ENCODE measurements at places on chromosomes 6 and 20. TPM values are rescaled to one million over a fixed set of nuclear protein-coding genes. Genes with fewer than 3 reads are reported as not detected.

MATN4 gene
- 0.33 TPM for polyA plus RNA-seq

- DNase-seq = no peak
Measured at GRCh38 chr20:13141546-13141945, 79.5 kb upstream of the ISM1 start.

CGA gene
- polyA plus RNA-seq = 0.53 TPM

DNA sequence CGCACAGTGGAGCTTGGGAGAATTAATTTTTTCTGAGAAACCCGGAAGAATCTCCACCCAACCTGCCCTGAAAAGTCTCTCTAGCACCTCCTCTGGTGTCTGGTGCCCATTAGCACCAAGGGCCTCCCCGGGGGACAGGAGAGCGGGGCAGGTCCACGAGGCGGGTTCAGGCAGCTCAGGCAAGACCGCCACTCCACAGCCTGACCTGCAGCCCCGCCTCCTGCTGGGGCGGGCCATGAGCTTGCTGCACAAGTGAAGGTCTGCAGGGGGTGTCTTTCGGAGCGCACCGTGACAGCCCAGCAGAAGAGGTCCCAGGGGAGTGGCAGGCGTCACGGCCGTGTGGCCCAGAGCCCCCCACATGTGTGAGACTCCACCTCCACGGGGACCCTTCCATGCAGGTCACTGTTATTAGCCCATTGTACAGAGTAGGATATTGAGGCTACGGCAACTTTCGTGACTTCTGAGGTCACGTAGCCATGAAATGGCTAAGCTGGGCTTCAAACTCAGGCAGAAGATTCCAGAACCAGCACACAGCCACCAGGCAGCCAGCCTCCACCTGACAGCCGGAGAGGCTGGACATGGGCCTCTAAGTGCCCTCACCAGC is 63.9 kb upstream of the SLCO4A1 start:
- no peak for DNase-seq

DNA sequence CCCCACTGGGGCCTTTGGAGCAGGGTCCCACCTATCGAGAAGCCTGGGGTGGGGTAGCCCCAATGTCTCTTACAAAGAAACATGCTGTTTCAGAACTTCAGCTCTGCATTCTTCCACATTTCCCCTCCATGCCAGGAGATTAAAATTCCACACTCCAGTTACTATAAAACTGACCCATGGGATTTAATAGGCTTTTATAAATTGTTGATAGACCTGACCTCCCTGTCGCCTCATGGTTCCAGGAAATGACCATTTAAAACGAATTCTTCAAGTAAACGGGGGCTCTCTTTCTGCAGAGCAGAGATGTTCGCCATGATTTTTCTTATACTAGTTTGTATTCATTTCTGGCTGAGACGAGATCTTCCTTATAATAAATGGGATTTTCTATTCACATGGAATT is 19.3 kb downstream of the RIN2 start:
- DNase-seq = no peak

TBXT gene
- polyA plus RNA-seq = 0.07 TPM

THBS2 gene
- polyA plus RNA-seq = 9.0 TPM

DNA sequence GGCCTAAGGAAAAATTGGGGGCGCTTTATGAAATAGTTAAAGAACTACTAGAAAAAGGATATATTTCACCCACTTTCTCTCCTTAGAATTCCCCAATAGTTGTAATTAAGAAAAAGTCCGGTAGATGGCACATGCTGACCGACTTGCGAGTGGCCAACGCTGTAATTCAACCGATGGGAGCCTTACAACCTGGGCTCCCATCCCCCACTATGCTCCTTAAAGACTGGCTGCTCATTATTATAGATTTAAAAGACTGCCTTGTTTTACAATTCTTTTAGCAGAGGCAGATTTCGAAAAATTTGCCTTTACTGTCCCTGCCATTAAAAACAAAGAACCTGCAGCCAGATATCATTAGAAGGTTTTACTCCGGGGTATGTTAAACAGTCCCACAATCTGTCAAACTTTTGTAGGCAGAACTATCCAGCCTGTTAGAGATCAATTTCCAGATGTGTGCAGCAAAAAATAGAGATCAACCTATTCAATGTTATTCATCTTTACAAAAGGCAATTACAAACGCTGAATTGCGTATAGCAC is 58.5 kb upstream of the PRSS16 start:
- DNase-seq = peak; percentile 81

DNA sequence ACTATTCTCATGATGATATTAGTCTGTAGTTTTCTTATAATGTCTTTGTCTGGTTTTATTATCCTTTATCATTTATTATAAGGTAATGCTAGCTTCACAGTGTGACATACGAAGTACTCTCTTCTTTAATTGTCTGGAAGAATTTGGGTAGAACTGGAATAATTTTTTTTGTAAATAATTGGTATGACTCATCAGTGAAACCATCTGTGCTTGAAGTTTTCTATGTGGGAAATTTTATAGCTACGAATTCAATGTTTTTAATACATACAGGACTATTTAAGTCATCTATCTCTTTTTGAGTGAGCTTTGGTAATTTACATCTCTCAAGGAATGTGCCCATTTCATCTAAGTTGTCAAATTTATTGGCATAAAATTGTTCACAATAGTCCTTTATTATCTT is 86.3 kb downstream of the SOD2 start:
- DNase-seq = no peak

GRCh38 chr6:17470938-17471327 is 77.5 kb downstream of the CAP2 start:
- no peak for DNase-seq

SPATA2 gene
- 8.8 TPM for polyA plus RNA-seq

- no peak for DNase-seq
Measured at GRCh38 chr20:21523895-21524294, 10.0 kb upstream of the NKX2-2 start.

ZC3H12D gene
- polyA plus RNA-seq = 0.32 TPM

DNA sequence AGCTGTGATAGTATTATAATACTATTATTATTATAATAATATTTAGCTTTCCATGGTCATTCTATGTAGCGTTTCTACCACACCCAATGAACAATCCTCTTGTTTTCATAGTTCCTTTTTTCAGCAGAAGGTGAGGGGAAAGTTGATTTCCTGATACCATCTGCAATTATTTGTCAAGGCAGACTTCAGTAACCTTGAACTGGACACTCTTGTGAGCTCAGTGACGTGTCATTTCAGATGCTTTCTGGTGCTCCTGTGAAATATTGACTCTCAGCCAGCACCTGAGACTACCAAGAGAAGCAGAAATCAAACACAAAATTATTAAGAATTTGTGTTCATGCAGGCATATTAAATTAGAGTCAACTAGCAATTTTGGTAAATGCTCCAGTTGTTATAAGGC is 46.0 kb upstream of the PROKR2 start:
- DNase-seq = no peak

DNA sequence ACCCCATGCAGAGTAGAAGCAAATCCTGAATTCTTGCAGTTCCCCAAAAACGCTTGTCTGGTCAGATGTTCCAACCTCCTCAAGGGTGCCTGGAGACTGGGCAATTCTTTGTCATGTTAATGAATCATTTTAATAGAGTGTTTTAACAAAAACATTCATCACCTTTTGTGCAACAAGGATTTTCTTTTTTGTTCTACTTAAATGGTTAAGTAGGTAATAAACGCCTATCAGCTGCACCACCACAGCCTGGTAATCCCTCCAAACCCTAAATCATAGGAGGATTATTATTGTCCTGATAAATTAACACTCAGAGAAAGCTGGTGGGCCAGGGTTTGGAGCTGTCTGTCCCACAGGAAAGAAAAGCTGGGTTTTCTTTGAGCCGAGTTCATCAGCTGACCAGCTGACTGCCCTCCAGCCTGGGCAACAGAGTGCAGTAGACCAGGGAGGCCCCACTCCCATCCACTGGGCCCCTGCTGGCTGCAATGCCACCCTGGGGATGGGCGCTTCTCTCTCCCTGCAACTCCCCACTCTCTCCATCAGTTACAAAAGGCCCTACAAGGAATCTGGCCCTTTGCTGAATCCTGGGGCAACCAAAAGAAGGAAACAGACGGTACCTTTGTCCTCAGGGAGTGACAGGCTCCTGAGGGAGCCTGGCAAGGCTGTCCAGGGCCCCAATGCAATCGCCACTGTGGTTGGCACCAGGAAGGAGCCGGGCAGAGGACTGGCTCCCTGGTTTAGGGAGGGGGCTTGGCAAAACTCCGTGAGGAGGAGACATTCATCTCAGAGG is 23.1 kb upstream of the BMP7 start:
- no peak for DNase-seq

AKAP7 gene
- polyA plus RNA-seq = 9.8 TPM

KIF25 gene
- polyA plus RNA-seq = 0.47 TPM

DNA sequence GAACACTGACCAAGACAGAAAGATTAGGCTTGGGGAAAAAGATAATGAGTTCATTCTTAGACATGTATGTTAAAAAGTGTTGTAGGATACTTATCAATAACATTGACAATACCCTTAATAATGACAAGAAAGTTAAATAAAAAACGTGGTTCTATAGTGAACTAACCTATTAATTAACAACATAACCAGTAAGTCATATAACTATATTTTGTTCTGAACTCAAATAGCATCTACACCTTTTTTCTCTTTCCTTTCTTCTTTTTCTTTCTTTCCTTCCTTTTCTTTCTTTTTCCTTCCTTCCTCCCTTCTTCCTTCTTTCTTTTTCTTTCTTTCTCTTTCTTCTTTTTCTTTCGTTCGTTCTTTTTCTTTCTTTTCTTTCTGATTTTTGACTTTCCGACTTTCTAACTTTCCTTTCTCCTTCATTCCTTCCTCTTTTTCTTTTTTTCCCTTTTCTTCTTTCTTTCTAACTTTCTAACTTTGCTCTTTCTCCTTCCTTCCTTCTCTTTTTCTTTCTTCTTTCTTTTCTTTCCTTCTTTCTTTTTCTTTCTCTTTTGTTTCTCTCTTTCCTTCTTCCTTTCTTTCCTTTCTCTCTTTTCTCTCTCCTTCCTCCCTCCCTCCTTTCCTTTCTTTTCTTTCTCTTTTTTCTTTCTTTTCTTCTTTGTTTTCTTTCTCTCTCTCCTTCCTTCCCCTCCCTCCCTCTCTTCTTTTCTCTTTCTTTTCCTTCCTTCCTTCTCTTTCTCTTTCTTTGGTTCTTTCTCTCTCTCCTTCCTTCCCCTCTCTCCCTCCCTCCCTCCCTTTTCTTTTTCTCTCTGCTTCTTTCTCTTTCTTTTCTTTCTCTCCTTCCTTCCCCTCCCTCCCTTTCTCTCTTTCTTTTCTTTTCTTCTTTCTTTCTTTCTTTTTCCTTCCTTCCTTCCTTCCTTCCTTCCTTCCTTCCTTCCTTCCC is 24.6 kb downstream of the PRSS35 start:
- DNase-seq = no peak

- no peak for DNase-seq
Measured at GRCh38 chr6:79546186-79546585, 9.0 kb upstream of the LCA5 start.

VIP gene
- 0.54 TPM for polyA plus RNA-seq

- DNase-seq = no peak
Measured at GRCh38 chr20:18225632-18226031, 62.7 kb upstream of the ZNF133 start.

DNA sequence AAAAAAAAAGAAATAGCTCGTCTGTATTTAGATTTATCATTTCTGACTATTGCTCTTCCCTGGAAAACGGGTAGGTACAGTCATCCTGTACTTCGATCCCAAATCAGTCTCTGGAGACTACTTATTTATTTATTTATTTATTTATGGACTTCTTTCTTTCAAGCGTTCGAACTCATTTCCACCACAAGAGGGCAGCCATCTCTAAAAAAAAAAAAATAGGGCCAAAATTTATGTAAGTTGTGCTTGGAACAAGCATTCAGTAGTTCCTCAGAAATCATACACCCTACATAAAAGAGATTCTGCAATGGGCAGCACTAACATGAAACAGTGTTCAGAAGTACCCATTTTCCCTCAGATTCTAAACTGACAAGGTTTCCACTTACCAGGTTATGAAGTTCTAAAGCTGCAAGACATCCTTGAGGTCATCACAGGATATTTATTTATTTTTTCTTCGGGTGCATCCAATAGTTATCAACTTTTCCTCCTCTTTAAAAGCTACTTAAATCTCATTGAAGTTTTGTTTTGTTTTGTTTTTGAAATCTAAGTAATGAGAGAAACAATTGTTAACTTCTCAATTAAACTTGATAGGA is 1.9 kb upstream of the BMP2 start:
- DNase-seq = peak; percentile 63

PLN gene
- 6.4 TPM for polyA plus RNA-seq

DNA sequence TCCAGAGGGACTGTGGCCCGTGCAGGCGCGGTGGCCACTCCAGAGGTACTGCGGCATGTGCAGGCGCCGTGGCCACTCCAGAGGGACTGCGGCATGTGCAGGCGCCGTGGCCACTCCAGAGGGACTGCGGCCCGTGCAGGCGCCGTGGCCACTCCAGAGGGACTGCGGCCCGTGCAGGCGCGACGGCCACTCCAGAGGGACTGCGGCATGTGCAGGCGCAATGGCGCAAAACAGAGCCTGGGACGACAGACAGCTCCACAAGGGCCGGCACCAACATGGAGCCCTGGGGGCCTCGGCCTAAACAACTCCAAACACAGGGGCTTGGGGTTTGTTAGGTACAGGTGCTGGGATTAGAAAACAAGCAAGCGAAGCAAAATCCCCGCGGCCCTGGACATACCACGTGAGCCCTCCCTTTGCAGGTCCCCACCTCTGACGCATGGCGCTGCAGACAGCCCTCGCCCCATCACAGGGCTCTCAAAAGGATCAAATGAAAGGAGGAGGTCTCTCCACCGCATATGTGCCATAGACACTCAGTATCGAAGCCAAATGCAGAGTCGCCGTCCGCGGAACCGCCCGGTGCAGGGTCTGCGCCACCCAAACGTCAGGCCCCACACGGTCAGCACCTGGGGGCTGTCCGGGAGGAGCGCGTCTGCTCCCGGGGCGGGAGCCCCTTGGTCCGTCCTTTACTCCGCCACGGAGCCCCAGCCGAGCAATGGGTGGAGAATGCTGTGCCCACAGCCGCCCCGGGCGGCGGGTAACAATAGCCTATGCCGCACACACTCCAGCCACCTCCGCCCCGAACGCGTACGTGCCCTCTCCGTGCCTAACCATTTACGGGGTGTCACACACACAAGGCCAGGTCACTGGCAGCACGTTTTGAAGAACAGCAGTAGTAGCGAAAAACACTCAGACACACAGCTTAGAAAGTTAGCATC is 85.7 kb downstream of the TAF4 start:
- no peak for DNase-seq

LHFPL5 gene
- not detected for polyA plus RNA-seq

DNA sequence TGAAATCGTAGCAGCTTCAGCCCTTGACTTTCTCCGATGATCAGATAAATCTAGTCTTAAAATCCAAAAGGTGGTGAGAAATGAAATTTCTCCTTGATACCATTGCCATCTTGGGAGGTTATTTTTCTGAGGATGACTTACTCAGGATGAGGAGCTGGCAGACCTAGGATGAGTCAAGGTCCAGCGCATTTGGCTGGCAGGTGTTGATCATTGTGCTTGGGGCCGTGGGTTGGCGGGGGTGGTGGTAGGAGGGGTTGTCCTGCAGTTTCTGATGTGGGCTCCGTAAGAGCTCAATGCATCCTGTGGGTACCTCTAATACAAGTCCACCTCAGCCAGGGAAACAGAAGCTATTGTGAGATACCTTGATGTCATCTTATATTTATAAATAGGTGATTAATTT is 148.3 kb upstream of the SCGN start:
- DNase-seq = no peak

DNA sequence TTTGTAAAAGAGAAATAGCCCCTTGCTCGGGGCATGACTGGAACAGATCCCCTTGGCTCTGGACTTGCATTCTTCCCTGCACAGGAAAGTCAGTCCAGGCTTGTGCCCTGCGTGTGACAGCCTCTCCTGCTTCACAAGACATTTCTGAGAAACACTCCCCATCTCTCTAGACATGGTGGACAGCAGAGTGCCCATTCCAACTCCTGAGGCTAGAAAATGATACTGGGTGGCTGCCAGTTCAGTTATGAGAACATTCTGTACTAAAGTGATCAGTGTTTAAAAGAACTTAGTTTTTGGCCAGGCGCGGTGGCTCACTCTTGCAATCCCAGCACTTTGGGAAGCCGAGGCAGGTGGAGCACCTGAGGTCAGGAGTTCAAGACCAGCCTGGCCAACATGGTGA is 41.3 kb downstream of the TGM3 start:
- DNase-seq = no peak
